ENCODE measurements at places on chromosomes 5 and 9.

GRCh38 chr5:135047347-135047695 lies 13.3 kb upstream of the PITX1 start:
- no peak for DNase-seq

DNA sequence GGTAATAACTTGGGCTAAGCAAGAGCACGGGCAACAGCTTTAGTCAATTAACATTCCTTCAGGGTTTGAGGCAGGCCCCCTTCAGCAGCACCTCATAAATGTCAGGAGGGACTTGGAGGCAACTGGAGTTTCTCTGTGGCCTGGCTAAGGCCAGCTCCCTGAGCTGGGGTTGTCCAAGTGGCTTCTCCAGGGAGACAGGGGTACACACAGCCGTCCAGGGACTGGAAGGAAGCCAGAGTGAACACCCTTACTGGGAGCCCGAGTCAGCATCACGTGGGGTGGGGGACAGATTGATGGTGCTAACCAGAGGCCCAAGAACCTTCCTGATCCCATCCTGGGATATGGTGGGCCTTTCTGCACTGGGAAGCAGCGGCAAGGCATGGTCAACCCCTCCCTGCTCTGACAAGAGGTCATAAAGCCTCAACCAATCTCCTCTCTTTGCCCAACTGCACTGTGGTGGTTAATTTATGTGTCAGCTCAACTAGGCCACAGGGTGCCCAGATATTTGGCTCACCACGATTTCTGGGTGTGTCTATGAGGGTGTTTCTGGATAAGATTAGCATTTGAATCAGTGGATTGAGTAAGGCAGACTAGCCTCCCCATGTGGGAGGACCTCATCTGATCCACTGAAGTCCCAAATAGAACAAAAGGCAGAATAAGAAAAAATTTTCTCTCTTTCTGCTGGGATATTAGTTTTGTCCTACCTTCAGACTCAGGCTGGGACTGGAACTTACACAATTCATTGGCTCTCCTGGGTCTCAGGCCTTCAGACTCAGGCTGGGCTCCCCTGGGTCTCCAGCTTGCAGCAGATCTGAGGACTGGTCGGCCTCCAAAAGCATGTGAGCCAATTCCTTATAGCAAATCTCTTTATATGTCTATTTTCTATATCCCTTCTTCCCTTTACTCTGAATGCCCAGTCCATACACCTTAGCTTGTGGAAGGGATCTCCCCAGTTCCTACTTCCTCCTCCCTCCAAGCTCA lies 127.2 kb upstream of the LARP1 start:
- no peak for DNase-seq

DNA sequence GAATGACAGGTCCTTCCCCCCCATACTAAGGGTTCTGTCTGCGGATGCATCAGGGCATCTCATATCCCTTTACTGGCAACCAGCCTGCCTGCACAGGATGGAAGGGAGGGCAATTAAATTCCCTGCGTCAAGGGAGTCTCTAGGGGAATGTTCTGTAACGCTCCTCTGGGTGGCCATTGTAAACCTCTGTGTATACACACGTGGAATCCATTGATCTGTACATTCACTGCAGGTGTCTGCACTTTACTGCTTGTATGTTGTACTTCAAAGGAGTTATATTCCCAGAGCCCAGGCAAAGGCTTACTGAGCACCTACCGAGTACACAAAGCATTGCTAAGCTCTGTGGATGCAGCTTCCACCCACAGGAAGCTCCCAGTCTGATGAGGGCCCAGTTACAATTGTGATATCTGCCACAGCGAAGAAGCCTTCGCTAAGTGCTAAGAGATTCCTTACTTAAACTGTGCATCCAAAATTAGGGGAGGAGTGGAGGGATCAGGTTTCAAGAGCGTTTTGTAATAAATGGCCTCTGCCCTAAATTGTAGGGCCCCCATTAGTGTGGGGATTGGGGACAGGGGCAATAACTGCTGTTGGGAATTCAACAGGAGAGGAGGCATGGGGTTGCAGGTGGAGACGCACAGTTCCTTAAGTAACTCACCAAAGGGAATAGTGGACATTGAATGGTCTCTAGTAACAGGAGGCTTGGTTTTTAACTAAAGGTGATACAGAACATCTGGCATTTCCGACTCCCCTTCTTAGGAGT lies 1.5 kb upstream of the RETREG1 start:
- no peak for DNase-seq

DNA sequence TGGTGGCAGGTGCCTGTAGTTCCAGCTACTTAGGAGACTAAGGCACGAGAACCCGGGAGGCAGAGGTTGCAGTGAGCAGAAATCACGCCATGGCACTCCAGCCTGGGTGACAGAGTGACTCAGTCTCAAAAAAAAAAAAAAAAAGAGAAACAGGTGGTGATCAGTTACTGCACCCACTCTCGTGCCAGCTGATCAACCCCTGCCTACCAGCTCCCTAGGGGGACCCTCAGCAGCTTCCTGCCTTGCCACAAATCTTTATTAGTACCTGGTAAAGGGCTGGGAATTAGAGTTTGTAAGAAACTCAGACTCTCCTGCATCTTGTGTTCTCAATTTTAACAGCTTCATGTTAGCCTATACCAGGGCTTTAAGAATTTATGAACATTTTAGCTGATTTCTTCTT lies 914.9 kb downstream of the EFNA5 start:
- no peak for DNase-seq

DNA sequence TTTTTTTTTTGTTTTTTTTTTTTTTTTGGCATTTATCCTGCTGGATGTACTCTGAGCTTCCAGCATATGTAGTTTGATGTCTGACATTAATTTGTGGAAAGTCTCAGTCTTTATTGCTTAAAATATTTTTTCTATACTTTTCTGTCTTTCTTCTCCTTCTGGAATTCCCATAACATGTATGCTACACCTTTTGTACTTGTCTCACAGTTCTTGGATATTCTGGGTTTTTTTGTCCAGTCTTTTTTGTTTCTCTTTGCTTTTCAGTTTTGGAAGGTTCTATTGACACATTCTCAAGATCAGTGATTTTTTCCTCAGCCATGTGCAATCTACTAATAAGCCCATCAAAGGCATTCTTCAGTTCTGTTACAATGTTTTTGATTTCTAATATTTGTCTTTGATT lies 19.4 kb upstream of the RFK start:
- DNase-seq, result no peak

DNA sequence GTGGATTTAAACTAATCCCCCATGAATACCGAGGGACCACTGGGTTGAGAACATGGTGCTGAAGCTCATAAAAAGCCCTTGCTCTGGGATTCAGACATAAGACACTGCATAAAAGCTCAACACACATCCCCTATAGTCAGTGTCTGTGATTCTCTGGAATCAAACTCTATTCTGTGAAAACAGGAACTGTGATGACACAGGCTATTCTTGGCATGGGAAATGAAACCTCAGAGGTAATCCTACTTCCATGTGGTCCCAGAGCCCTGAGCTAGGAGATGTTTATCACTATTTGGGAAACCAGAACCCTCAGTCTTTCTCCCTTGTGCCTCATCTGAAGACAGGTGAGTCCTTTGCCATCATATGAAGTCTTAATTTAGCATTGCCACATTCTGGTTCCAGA lies 135.4 kb upstream of the PRSS3 start:
- no peak for DNase-seq

- no peak for DNase-seq
Measured at GRCh38 chr5:95374061-95374460, 17.1 kb upstream of the FAM81B start.

DNA sequence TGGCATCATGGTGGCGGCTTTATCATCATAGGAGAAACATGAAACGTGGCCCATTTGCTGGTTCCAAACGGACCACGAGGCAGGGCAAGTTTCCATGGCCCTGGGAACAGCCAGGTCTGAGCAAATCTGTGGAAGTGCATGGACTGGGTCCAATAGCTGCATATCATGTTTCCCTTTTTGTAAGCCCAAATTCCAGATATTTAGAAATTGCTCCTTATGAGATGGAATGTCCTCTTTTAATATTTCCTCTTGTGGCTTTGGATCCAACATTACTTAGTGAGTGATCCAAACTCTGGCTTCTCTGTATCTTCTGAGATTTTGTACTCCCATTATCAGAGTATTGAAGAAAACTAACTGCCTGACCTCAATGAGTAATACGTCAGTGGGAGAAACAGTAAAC lies 79.8 kb upstream of the FBXL7 start:
- DNase-seq, result no peak

- DNase-seq, result no peak
Measured at GRCh38 chr5:60698336-60698735, 1.6 kb downstream of the DEPDC1B start.

DNA sequence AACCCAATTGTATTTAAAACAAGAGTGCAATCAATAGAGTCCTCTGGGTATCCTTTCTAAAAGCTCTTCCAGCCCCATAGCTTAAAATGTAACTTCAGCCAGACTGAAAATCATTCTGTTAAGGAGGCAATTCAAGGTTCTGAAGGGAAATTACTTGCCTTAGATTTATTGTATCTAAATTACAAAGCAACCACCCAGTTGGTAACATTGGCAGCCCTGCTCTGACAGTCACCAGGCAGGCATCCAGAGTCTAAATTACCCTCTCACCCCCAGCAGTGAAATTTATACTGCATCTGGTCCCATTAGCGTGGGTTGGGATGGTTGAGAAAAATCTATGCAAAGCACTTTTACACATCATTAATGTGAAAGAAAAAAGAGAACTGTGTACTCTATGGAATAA lies 514.7 kb downstream of the MTRR start:
- DNase-seq, result no peak

DNA sequence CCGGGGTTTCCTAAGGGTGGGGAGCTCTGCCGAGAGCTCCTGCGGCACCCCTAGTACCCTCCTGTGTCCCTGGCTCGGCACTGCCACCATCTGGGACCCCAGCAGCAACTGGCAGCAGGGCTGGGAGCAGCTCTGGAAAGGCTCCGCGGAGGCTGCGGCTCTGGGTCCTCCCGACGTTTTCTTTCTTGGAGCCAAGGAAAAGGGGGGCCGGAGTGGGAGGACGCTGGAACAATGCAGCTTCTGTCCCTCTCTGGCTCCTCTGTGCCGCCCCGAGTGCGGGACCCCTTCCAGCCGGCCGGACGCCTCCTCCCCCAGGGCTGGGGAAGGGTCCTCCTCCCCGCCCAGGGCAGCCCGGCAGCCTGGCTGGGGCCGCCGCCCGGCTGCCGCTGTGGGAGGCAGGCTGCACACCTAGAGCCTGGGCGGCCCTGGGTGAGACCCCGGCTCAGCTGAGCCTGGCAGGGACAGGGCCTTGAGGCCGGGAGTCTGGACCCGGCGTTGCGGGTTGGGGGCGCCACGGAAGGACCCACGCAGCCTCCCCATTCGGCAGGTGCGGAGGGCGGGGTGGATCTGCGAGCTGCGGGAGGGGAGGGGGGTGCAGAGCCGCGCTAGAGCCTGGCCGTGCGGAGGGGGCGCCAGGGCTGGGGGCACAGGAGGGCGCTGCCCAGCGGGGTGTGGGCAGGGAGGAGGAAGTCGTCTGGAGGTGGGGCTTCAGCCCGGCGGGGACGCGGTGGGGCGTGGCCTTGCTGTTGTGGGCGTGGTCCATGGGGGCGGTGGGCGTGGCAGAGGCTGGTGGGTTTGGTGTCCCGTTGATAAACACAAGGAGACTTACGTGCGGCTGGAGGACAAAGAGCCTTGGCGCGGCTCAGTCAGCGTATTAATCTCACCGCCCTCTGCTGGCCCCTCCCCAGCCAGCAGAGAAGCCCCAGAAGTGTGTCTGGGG lies 15.1 kb downstream of the GPSM1 start:
- DNase-seq, result peak; percentile 61

GRCh38 chr9:96688187-96688586 lies 33.1 kb upstream of the PRXL2C start:
- DNase-seq, result no peak

- DNase-seq, result no peak
Measured at GRCh38 chr9:11676821-11677220, 1016.4 kb upstream of the TYRP1 start.

- no peak for DNase-seq
Measured at GRCh38 chr9:136011376-136011702, 50.2 kb upstream of the UBAC1 start.

- DNase-seq, result no peak
Measured at GRCh38 chr5:148922606-148923005, 96.2 kb downstream of the ADRB2 start.

- no peak for DNase-seq
Measured at GRCh38 chr9:115300874-115301273, 182.9 kb upstream of the TNC start.

- no peak for DNase-seq
Measured at GRCh38 chr9:69996967-69997366, 46.7 kb upstream of the MAMDC2 start.

- DNase-seq, result peak; percentile 76
Measured at GRCh38 chr9:91150998-91151717, 210.6 kb downstream of the AUH start.
